ENCODE measurements at places on chromosomes 1 and 21. TPM values are rescaled to one million over a fixed set of nuclear protein-coding genes. Genes with fewer than 3 reads are reported as not detected.

NMNAT2 gene
- total RNA-seq, result 0.62 TPM

PPM1J gene
- total RNA-seq, result 0.30 TPM

CLEC20A gene
- total RNA-seq, result not detected

HORMAD1 gene
- total RNA-seq, result 2.7 TPM

DMRTA2 gene
- not detected for total RNA-seq

PTGFR gene
- total RNA-seq, result 4.5 TPM

- DNase-seq, result no peak
Measured at GRCh38 chr1:9751971-9752370, 71.8 kb downstream of the CLSTN1 start.

- no peak for DNase-seq
Measured at GRCh38 chr21:28336314-28336713, 656.4 kb downstream of the LTN1 start.

GRCh38 chr1:160191756-160192155 is 1.4 kb downstream of the CASQ1 start:
- DNase-seq, result no peak

GRCh38 chr1:87274851-87275250 is 53.8 kb upstream of the LMO4 start:
- no peak for DNase-seq

DNA sequence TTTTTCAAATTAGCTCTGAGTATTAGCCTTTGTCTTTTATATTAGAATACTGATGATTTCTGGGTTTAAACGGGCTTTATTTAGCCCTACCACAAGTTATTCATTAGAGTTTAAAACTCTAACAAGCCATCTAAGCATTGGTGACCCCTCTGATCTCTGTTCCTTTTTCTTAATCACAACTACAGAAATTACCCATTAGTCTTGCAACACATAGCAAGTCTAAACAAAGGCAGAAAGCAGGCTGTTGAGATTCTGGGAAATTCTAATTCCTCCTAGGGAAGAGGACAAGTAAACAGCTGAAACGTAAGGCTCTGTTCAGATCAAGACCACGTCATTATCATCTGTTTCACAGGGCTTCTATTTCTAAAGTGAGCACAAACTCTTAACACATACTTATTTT is 491.2 kb upstream of the ZRANB2 start:
- DNase-seq, result no peak

- no peak for DNase-seq
Measured at GRCh38 chr1:84830136-84830535, 62.9 kb downstream of the LPAR3 start.

DNA sequence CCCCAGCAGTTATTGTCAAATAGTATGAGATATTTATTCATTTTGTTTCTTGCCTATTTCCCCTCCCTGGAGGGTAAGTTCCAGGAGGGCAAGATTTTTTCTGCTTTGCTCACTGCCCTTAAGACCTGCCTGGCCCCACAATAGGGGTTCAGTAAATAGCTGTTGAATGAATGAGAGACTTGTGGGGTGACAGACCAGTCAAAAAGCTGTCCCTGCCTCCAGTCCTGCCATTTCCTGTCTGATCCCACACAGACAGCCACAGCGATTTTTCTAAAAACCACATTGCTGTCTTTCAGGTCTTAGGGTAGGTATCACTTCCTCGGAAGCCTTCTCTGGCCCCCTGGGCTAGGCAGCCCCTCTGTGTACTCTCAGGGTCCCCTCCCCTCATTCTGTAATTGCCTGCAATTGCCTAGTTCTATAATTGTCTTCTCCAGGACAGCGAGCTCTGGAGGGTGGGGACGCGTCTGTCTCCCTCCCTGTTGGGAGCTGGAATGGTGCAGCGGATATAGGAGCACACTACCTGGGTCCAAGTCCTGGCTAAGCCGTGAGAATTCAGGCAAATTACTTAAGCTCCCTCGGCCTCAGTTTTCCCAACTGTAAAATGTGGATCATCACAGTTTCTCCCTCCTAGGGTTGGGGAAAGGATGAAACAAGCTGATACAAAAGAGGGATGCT is 1.8 kb upstream of the EXTL1 start:
- no peak for DNase-seq

DNA sequence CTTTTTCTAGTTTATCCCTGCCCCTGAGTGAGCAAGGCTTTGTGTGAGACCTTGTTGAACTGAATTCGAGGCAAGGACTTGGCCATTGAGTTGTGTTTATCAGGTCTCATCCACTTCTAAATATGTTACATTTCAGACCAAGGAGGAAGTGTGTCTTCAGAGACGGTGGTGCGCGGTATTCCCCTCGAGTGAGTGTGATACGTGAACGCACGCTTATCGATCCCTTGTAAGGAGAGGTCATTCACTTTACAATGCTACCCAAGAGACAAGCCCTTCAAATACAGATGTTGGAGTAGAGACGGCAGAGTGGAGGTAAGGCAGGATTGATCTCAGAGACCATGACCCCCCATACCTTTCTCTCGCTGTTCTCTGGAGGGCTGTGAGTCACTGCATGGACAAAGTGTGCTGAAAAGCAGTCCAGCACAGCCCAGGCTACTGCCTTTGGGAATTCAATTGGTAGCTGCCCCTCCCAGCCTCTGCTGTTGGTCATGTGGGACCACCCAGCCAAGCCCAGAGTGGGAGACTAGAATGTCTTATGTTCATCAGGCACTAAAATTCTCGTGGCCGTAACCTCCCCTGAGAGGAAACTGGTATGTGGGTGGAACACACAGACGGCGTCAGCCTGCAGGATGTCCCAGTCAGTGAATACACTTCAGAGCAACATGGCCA is 16.3 kb upstream of the MTARC1 start:
- DNase-seq, result no peak

DNA sequence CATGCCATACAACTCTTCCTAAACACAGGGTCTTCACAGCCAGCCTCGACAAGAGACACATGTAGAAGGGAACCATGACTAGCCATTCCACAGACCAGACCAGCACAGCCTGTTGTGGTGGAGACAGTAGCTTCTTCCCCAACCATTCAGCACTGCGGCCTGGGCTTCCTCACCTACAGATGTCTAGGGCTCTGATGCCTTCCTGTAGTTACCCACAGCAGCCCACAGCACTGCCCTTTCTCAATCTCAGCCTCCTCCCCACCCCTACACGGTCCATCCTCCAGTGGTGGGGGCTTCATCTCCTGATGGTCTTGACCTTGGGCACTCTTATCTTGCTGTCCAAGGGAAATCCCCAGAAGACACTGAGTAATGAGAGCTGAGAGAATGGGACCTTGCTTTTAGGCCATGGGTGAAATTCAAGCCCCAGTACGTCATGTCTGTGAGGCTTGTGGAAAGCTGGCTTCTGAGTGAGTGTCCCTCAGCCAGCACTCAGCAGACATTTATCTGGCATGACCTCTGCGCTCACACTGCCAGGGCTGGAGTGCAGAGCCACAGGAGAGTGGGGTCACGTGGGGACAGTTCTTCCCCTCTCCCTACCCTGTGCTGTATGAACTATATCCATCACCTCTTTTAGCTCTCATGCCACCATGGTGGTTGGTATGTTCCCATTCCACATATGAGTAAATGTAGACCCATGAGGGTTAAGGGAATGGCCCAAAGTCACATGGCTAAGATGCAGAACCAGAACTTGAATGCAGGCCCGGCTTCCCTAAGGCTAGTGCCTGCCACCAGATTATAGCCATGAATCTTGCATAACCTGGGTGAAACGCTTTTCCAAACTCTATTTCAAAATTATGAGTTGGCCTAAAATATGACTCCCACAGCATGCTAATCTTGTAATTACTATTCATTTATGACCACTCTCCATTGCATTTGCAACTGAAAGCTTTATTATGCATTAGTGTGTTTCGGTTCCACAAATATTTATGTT is 104.7 kb downstream of the HIVEP3 start:
- no peak for DNase-seq

GRCh38 chr1:228471762-228472398 is 15.3 kb upstream of the RNF187 start:
- DNase-seq, result no peak

- DNase-seq, result no peak
Measured at GRCh38 chr21:32383812-32384211, 9.0 kb downstream of the URB1 start.

DNA sequence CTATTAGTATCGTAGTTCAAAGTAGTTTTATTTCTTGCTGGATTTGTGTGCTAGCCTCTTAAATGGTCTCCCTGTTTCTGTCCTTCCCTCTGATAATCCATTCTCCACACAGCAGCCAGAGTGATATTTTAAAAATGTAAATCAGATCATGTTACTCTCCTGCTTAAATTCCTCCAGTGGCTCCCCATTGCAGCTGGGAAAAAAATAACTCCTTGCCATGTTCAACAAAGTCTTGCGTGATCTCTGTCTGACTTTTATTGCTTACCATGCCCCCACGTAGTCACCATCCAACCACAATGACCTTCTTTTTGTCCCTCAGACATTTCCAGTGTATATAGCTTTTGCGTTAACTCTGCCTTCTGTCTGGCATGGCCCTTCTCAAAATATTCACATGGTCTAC is 178.8 kb downstream of the FGGY start:
- DNase-seq, result no peak

DNA sequence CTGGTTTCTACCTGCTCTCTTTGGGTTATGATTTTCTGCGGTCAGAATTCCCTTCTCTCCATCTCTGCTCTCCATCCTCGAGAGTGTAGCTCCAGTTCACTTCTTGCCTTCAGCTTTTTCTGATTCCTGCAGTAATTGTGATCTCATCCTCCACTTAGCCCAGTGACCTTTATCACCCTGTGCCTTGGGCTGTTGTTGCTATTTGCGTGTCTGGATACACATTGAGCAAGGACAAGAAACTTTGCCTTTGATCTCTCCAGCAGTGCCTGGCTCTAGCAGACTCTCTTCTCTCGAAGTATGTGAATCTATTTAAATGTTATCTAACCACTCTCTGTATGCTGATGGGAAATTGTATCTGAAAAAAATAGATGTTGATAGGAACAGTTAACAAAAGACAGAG is 76.4 kb upstream of the MARK1 start:
- no peak for DNase-seq

GRCh38 chr1:54850737-54851136 is 36.3 kb downstream of the DHCR24 start:
- DNase-seq, result no peak

DNA sequence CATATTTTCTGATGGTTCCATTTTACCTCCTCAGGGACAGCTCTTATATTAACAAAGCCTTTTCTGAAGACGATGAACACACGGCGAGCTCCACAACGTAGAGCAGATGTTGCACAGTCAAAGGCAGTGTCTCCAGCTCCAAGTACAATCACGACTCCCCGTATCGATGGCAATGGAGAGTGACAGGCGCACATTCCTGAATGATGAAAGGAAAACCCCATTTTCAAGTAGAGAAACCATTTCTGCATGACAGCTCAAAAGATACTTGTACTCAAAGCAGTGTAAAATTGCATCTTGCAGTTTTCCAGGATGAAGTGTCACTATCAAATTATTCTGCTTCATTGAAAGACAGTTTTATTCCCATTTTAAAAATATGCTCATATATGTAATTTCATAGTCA is 327.6 kb downstream of the DPYD start:
- DNase-seq, result no peak

DNA sequence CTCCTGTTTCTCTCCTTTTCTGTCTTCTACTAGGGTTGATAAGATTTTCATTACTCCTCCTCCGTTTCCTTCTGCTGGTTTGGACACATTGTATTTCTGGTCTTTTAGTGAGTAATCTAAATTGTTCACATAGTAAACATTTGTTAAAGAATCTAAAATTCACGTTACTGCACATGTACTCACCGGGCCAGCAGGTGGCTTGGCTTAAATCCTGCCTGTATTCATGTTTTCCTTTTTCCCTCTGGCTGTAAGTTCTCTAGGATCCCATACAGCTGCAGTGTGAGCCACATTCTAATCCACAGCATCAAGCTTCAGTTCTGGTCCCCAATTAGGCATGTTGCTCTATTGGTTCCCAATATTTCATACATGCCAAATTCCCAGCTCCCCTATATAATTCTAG is 958.3 kb downstream of the ADGRL2 start:
- no peak for DNase-seq

DNA sequence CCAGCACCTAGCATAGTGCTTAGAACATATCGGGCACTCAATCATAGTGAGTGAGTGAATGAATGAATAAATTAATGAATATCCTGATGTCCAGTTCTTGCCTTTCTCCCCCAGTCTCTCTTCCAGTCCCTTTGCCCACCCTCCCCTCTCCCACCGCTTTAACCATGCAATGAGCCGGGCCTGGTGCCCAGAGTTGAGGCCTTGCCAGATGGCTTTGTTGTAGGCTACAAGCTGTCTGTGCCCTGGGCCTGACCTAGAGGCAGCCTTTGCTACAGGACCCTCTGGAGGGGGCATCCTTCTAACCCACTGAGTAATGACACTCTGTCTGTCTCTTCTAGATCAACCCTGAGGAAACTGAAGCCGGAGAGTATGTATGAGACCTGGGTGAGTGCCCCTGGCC is 6.9 kb downstream of the CASQ1 start:
- no peak for DNase-seq

- no peak for DNase-seq
Measured at GRCh38 chr1:244409701-244410100, 42.0 kb downstream of the ADSS2 start.

GRCh38 chr1:172043900-172044299 is 202.6 kb downstream of the DNM3 start:
- DNase-seq, result no peak

DNA sequence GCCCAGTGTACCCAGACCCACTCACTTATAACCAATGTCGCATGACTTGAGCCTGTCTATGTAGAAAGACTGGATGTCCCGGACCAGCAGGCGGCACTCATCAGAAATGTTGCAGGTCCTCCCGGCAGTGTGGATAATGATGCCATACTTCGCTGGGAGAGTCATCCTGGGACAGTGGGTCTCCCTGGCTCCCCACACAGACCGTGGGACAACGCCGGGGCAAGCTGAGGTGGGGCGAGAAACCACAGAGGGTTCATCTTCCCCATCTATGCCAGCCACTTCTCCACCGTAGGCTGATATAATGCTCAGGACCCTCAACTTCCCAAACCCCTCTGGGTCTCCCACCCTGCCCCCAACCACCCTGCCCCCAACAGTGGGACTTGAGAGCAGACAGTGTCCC is 8.3 kb downstream of the PGLYRP4 start:
- no peak for DNase-seq

DNA sequence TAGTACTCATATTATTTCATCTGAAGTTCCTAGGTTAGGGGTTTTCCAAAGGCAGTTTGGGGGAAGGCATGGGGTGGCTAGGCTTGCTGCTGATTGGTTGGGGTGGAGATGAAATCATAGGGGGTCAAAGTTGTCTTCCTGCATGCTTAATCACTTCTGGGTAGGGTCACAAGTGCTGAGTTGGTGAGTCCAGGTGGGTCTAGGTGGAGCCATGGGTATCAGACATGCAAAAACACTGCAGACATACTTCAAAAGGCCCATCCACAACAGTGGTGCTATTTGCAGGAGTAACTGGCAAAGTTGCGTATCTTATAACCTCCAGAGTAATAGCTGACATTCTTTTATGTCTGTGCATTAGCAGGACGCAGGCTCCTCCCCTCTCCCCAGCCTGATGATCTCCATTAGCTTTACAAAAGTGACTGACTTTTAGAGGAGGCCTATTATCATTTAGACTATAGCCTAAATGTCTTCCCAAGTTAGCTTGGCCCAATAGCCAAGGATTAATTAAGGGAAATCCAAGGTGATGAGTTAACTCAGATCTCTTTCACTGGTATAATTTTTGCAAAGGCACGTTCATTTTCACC is 374.4 kb upstream of the PRMT6 start:
- no peak for DNase-seq

Measured in lower lobe of right lung (tissue), 2 donors.